ENCODE measurements at places on chromosomes 2 and 18.

GRCh38 chr2:222707689-222708273, 36.3 kb downstream of the MOGAT1 start:
- no peak for DNase-seq

DNA sequence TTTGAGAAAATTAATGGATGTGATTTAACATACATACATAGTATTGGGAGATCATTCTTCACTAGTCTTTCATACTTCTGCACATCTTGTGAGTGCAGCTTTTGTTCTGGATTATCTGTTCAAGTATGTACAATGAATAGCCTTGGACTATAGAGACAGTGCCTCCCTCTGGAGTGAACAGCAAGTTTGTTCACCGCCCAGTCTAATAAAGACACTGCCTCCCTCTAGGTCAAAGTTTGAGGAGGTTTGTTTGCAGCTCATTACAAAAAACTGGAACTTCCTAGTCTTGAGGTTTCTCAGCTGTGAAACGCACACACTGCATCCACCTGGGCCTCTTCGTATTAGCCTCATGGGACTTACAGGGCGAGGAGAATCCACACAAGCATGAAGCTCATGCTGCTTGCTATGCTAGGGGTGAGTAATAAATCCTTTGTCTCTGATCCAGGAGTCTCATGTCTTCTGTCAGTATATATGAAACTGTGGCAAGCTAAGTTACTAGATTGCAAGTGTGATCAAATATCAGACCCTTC, 26.0 kb upstream of the LAPTM4A start:
- DNase-seq: no peak

DNA sequence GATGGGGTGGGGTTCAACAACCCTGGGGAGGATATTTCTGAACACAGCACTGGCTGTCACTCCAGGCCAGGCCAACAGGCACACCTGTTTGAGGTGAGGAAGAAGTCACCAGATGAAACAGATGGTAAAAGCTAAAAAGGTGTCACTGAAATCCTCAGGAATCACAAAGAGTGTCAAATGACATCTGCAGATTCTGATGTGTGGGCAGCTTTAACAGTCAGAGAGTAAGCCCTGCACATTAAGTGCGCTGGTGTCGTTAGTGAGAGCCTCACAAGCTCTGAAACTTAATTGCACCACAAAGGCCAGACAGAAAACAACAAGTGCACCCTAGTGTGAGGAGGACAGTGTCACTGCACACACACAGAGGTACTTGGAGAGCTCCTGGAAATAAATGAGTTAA, 13.6 kb downstream of the FLACC1 start:
- no peak for DNase-seq

- no peak for DNase-seq
These were observed 112.1 kb downstream of the PLB1 start for GRCh38 chr2:28607730-28608499.

GRCh38 chr2:237296756-237297155, 117.2 kb downstream of the COL6A3 start:
- DNase-seq: no peak

- DNase-seq: no peak
These were observed 74.1 kb downstream of the ATP8B1 start for GRCh38 chr18:57728941-57729511.

GRCh38 chr2:16323126-16323520, 342.5 kb downstream of the CYRIA start:
- DNase-seq: no peak

DNA sequence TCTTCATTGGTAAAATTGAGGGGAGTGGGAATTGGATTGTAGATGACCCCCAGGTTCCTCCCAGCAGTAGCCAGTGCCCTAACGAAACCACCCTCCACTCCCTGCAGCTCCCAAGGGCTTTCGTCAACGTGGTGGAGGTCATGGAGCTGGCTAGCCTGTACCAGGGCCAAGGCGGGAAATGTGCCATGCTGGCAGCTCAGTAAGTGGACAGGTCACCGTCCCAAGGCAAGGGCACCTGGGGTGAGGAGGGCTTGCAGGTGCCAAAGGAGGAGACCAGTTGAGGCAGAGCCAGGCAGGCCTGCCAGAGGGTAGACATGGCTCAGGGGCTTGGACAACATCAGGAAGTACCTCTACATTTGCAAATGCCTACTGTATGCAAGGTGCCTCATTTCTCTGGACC, 122.6 kb upstream of the PPP1CB start:
- no peak for DNase-seq

- no peak for DNase-seq
These were observed 128.5 kb upstream of the SH3BP4 start for GRCh38 chr2:234823196-234823876.

- DNase-seq: no peak
These were observed 177.6 kb downstream of the BABAM2 start for GRCh38 chr2:28068088-28068487.

DNA sequence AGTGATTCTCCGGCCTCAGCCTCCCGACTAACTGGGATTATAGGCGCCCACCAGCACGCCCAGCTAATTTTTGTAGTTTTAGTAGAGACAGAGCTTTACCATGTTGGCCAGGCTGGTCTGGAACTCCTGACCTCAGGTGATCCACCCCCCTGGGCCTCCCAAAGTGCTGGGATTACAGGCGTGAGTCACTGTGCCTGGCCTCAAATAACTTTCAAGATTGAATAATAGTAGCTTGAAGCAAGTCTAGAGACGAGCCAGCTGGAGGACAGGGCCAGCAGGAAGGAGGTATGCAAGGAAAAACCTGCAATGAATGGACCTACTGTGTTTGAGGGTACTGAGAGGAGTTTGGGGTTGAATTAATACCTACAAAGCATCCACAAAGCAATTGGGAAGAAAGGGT, 87.5 kb downstream of the MSH2 start:
- no peak for DNase-seq

DNA sequence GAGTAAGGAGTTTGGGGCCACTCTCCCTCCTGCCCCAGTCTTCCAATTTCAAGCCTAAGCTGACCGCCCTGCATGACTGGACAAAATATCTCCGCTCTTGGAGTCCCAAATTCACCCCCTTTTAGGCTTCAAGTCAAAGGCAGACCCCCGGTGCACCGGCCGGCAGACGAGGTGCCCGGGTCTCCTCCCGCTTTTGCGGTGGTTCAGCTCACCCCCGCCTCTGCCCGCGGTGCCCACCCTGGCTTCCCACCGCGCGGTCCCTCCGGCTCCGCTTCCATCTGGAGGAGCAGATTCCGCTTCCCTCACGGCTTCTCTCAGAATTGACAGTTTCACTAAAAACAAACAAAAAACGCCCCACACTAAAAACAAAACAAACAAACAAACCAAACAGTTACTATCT, 56.5 kb downstream of the SERPINB8 start:
- DNase-seq: no peak

DNA sequence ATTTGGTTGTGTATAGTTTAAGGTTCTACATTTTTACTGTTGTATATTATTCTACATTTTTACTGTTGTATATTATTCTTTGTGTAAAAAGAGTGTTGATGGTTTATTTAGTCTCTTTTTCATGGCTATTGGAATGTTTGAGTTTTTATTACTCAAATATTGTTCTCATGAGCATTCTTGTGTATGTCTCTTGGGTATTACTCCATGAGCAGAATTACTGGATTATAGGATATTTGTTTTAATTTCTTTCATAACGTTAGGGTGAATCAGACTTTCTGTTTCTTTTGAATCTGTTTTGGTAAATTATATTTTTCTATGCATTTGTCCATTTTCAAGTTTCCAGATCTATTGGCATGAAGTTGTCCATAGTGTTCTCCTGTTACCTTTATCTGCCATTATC, 111.6 kb downstream of the DYNAP start:
- no peak for DNase-seq

DNA sequence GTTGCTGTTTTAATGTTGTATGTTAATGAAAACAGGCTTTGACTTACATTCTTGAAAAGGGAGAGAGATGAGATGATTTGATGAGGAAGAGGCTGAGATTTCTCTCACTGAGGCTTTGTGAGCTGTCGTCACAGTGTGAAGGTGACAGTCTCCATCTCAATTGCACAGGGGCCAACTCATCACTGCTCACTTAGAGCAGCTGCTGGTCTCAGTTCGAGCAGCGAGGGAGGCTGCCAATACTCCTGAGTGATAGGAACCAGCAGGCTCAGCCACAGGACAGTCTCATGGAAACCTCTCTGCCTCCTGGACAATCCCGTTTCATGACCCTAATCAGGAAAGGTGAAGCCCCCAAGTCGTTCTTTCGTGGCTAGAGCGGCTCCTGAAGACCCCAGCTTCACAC, 170.7 kb upstream of the SOX11 start:
- no peak for DNase-seq

DNA sequence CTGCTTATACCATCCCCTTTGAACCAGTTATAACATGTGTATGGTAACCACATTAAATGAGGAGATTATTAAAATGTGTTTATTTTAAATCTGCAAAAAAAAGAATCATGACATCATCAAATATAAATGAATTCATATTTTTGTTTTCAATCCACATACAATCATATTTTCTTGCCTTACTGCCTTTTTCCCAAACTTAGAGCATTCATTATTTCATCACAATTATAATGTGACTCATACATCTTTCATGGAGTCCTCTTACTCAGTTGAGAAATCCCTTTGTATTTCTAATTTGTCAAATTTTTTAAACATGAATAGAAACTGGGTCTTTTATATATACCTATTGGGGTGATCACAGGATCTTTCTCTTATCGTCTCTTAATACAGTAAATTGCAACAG, 909.6 kb downstream of the DSC3 start:
- DNase-seq: no peak

Measured in substantia nigra (tissue), 51 donors.